ENCODE measurements at places on chromosomes 7 and 10.
A peak's percentile ranks its signal among the peaks of the same experiment; 100 is the strongest.

GRCh38 chr10:46296641-46297141 lies 9.9 kb downstream of the ANTXRL start:
- no peak for DNase-seq

DNA sequence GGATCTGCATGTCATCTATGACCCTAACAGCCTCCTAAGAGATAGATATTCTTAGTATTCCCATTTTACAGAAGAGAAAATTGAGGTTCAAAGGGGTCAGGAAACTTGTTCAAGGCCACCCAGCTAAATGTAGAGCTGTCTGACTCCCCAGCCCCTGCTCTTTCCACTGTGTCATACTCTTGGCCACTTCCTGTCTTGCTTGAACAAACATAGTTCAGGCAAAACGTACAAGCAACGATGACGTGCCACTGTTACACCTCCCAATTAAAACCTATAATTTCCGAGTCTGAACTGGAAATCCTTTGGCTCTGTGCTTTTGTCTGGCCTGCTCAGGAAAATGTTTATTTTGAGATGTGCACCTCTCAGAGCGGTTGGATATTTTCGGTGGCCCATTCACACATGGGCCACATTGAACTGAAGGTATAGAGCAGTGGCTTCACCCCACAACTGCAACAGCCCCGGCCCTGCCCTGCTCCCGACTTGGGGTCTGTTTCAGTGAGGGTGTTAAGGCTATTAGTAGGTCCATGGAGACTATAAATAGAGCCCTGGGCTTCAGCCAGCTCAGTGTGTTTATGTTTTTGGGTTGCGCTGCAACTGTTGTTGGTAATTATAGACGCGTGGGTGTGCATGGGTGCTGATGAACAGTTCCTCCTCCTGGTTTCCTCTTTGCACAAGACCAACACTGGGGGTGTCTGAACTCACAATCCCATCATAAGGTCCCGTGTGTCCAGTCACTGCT lies 172.3 kb upstream of the ADO start:
- DNase-seq, result peak; percentile 35

- no peak for DNase-seq
These were observed 195.7 kb upstream of the CELF2 start for GRCh38 chr10:10821926-10822325.

DNA sequence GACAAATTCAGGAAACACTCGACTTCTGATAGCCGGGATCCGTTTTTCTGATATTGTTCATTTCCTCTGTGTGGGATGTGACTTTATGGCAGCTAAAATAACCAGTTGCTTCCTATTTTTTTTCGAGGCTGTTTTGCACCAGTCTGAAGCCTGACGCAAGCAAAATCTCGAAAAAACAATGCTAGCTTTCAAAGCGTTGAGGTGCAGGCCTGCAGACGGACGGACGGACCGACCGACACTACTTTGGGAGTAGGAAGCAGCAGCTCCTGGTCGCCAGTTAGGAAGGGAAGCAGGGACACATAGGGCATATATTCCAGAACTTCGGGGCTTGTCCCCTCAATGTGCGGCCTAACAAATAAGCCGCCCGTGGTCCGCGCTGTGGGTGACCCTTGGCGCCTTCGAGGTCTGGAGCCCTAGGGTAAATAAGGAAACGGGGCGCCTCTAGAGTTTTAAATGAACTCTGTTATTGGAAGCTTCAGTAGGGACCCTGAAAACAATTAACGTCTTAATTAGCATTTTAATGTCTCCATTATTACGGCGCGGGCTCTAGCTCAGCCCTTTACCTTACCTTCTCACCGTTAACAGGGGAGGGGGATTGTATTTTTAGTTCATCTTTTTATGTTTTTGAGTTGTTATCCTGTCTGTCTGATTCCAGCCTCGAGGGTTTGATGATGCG lies 1.3 kb downstream of the HHEX start:
- DNase-seq, result no peak

DNA sequence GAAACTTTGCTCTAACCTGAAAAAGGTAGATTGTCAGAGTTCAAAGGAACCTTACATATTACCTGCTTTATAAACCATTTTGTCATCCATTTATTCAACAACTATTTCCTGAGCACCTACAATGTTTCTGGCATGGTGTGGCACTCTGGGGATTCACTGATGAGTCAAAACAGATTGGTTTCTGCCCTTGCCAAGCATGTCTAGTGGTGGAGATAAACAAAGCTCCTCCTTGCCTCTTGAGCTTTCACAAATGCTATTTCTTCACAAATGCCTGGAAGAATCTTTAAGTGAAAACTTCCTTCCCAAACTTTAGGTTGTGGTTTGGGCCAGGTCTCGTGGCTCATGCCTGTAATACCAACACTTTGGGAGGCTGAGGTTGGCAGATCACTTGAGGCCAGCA lies 85.1 kb upstream of the RELN start:
- no peak for DNase-seq

- no peak for DNase-seq
These were observed 11.6 kb downstream of the GHRHR start for GRCh38 chr7:30975256-30975899.

- DNase-seq, result peak; percentile 18
These were observed 54.2 kb downstream of the METTL2B start for GRCh38 chr7:128530855-128531104.

- DNase-seq, result no peak
These were observed 126.4 kb upstream of the LRRTM3 start for GRCh38 chr10:66799474-66799873.

DNA sequence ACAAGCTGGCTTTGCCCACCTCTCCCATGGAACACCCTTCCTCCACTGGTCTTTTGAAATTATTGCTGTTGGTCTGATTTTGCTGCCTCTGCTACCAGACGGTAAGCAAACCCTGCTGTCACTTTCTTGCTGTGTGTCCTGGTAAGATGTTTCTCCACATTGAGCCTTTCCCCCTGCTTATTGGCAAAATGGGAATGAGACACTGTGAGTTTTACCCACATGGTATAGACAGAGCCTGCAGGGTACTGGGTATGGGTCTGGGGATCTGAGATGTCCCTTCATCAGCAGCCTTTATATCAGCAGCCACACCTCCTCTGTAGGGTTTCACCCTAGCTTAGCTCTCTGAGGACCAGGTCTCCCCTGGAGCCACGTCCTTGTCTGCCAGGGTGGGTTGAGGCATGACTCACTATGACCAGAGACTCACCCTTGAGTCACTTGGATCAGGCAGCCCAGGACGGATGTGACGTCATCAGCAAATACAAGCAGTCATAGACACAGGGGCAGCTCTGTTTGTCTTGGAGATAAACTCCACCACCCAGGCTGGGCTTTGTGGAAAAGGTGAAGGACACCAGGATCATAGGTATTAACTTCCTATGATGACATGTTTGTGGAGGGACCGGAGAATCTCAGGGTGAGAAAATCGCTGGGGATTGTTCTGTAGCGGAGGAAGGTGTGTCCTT lies 17.9 kb upstream of the BAIAP2L1 start:
- no peak for DNase-seq

- DNase-seq, result no peak
These were observed 266.6 kb downstream of the POLR1F start for GRCh38 chr7:19442016-19442785.

GRCh38 chr10:126090911-126091728 lies 194.8 kb downstream of the FANK1 start:
- no peak for DNase-seq

DNA sequence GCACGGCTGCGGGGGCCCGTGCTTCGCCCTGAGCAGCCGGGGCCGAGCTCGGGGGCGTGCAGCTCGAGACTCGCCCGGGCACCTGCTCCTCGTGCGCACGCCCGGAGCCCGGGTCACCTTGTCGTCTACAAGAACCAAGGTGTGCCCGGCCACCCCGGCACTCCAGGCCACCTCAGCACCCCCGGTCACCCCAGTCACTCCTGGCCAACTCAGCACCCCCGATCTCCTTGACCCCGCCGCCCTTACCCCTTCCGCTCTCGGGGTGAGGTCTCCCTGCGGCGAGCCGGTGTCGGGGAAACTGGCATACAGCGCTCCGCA lies 268 bp upstream of the IGFBP3 start:
- DNase-seq, result no peak

- peak; percentile 49 for DNase-seq
These were observed at the start of gene JAZF1 for GRCh38 chr7:28180364-28181147. TSS of gene JAZF1 (minus strand) at chr7:28180795.

GRCh38 chr7:87999261-87999660 lies 65.2 kb downstream of the ADAM22 start:
- DNase-seq, result no peak

DNA sequence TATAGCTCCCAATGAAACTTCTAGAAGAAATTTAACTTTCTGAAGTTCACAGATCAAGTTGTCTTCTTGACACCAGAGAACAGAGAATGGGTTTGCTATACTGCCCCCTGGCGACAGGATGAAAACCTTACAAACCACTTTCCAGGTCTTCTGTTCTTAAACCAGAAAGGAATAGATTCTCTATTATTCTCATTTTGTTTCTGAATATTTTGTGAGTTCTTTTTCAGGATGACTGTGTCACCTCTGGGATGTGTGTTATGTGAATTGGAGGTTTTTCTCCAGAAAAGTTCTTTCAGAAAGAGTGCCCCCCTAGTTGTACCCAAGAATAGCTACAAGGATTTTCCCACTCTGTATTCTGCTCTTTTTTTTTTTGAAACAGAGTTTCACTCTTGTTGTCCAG lies 6.3 kb downstream of the IFT22 start:
- peak; percentile 16 for DNase-seq

- DNase-seq, result no peak
These were observed 96.0 kb downstream of the NRCAM start for GRCh38 chr7:108360058-108360800.

GRCh38 chr7:1973321-1974251 lies 259.2 kb downstream of the MAD1L1 start:
- no peak for DNase-seq

GRCh38 chr10:3419719-3420495 lies 247.3 kb upstream of the PITRM1 start:
- no peak for DNase-seq

DNA sequence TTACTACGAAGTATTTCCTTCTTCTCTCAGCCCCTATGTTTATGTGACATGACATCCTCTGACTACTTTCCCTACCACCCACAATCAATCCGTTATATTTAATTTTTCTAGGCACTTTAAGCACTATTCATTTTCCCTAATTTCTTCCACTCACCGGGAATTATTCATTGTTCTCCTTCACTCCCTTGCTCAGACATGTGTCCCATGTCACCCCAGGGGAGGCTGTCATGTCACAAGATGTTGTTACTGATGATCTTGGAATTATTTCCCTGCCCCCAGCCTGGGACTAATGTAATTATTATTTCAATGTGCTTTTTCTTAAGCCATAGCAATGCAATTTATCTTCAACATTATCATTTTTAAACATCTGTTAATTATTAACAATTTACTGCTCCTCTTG lies 317.2 kb downstream of the PHF14 start:
- DNase-seq, result no peak

DNA sequence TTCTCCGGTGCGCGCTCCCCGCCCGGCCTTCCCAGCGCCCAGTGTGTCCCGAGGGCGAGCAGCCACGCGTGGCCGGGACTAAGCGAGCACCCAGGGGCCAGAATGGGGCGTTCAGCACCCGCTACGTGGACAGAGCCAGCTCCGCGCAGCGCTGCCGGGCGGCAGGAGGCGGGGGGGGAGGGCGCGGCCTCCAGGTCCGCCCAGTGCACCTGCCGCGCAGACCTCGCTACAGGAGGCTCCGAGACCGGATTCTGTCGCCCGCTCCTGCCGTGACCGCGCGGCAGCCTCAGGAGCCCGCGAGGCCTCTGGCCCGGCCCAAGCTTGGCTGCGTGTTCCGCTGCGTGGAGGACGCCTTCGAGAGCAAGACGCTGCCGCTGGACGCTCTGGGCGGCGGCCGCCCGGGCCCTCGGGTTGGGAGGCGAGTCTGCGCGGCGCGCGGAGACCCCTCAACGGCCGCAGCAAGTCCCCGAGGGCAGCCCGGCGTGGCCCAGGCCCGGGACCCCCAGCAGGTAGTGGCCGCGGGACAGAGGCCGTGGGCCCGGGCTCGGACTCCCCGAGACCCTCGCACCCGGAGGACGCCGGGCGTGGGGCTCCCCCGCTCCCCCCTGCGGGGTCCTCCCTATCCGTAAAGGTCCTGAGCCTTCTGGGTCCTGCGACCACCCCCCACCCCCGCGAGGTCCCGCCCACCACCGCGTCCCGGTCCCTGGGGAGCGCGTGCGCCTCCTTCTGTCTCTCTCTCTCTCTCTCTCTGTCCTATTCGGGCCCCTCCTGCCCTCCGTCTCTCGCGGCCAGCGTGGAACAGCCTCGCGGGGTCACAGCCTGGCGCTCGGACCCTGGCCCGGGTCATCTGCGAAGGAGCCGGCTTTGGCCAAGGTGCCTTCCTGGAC lies 904 bp upstream of the DPYSL4 start:
- peak; percentile 20 for DNase-seq

Data from T-helper 1 cell (primary cell).